Skeletal muscle tissue (tissue), 5 donors: ENCODE measurements at places on chromosomes 4 and X. TPM values are rescaled to one million over a fixed set of nuclear protein-coding genes. Genes with fewer than 3 reads are reported as not detected.

RAB33A gene
- total RNA-seq, result 1.6 TPM

RBM3 gene
- total RNA-seq, result 196 TPM

CT83 gene
- total RNA-seq, result not detected

AREG gene
- not detected for total RNA-seq

SMIM10L2A gene
- 1.6 TPM for total RNA-seq

ESX1 gene
- not detected for total RNA-seq

GALNTL6 gene
- 2.1 TPM for total RNA-seq

CT45A2 gene
- 0.52 TPM for total RNA-seq

PLXNB3 gene
- 1.0 TPM for total RNA-seq

ZCCHC13 gene
- total RNA-seq, result not detected

MAPK10 gene
- total RNA-seq, result 8.9 TPM

TMEM47 gene
- total RNA-seq, result 54.8 TPM

NPNT gene
- total RNA-seq, result 74.1 TPM

SORCS2 gene
- total RNA-seq, result 3.1 TPM

NUP62CL gene
- total RNA-seq, result 1.6 TPM

TNIP3 gene
- total RNA-seq, result not detected

NUDT11 gene
- 3.7 TPM for total RNA-seq

SOX3 gene
- not detected for total RNA-seq

LDB2 gene
- total RNA-seq, result 55.8 TPM

ART3 gene
- 19.3 TPM for total RNA-seq

RPL9 gene
- total RNA-seq, result 5,741 TPM

DSPP gene
- total RNA-seq, result not detected

PLAC8 gene
- 11.0 TPM for total RNA-seq

SLC4A4 gene
- total RNA-seq, result 13.0 TPM

MMRN1 gene
- 9.4 TPM for total RNA-seq

ASMT gene
- not detected for total RNA-seq

PNMA6A gene
- 3.7 TPM for total RNA-seq

CWH43 gene
- total RNA-seq, result not detected
